ENCODE measurements at places on chromosomes 11 and 22. TPM values are rescaled to one million over a fixed set of nuclear protein-coding genes. Genes with fewer than 3 reads are reported as not detected.

The LRFN4 gene
- 124 TPM for total RNA-seq

DNA sequence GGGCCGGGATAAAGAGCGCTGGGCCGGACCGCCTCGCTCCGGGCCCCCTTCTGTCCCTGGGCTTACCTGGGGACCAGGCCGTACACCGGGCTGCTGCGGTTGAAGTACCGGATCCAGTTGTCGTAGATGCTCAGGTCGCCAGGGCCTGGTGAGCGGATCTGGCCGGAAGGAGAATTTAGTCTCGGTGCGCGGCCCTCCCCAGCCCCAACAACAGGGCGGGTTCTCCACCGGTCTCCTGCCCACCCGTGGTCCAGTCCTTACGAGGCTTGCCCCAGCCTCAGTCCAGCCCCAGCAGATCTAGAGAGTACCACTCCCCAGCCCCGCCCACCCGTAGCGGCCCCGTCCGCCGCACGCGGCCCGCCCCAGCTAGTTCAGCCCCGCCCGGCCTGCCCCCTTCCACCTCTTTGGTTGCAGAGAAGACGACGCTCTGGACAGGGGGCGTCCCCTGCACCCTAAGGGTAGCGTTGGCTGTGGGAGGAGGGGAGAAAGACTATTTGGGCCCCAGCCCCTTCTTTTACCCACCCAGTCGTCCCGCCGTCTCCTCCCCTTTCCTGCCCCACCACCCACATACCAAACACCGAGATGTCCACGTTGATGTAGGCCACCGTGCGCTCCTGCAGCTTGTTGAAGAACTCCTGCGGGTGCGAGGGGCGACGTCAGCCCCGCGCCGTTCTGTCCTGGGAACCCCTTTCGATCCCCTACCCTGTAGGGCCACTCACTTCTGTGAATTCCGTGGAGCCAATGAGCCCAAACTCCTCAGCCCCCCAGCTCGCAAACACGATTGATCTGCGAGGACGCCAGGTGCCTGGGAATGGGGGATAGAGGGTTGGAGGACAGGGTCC lies 6.8 kb downstream of the SAC3D1 start:
- no peak for DNase-seq

GRCh38 chr22:29882716-29883044 lies 294 bp upstream of the MTMR3 start:
- DNase-seq = no peak

GRCh38 chr11:128279866-128280265 lies 307.5 kb downstream of the ETS1 start:
- DNase-seq = no peak

DNA sequence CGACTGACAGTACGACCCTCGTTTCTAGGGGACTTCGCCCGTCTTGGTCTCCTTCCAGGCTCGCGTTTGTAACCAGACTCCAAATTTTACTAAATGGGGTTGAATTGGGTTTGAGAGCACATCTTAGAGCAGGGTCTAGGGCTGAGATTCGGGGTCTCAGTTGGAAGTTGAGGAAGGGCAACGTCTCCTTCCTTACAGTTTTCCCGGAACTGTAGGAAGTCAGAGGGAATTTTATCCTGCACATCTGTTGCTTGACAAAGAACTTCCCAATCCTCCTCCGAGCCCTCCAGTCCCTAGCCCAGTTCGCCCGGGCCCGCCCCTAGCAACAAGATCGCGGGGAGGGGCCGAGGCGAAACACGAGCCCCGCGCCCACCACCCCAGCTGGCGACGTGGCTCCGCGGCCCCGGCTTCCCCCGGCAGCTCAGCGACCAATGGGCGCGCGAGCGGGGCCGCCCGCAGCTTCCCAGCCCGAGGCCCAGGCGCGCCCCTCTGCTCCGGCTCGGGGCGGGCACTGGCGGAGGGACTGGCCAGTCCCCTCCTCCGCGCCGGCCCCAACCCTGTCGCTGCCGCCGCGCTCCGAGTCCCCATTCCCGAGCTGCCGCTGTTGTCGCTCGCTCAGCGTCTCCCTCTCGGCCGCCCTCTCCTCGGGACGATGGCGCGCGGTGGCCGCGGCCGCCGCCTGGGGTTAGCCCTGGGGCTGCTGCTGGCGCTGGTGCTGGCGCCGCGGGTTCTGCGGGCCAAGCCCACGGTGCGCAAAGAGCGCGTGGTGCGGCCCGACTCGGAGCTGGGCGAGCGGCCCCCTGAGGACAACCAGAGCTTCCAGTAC lies at the start of gene RCN1:
RCN1 (plus strand) TSS at position 530 of the 826 bp plus-strand sequence; CDS start at position 653, 123 bp downstream.
- peak; percentile 53 for DNase-seq

The UBQLN3 gene
- total RNA-seq = not detected

The ELFN2 gene
- total RNA-seq = 0.03 TPM

The CAVIN3 gene
- total RNA-seq = not detected

DNA sequence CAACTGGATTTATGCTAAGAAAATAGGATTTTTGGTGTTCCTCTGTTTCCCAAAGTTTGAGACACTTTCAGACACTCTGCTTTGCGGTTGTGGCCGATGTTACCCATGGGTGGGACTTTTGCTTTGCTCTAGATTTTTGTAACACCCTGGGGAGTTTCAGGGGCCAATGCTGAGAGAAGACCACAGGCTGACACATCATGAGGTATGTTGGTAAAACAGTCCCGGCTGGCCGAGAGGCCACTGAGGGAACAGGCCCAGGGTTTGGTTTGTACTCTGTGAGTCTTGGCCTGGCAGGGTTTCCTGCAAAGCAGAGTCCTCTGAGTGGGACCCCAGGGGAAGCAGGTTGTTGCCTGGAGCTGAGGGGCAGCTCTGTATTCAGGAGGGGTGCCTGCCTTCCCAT lies 78.5 kb upstream of the PITPNB start:
- DNase-seq = no peak

- no peak for DNase-seq
Observed at GRCh38 chr11:104259121-104259610, 95.2 kb upstream of the PDGFD start.

GRCh38 chr22:39580795-39581194 lies 10.2 kb downstream of the CACNA1I start:
- DNase-seq = no peak

DNA sequence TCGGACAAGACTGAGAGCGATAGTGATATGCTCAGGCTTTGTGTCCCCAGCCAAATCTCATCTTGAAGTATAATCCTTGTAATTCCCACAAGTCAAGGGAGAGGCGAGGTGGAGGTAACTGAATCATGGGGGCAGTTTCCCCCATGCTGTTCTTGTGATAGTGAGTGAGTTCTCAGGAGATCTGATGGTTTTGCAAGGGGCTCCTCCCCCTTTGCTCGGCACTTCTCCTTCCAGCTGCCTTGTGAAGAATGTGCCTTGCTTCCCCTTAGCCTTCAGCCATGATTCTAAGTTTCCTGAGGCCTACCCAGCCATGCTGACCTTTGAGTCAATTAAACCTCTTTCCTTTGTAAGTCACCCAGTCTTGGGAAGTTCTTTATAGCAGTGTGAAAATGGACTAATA lies 7.5 kb upstream of the FOLR2 start:
- no peak for DNase-seq

DNA sequence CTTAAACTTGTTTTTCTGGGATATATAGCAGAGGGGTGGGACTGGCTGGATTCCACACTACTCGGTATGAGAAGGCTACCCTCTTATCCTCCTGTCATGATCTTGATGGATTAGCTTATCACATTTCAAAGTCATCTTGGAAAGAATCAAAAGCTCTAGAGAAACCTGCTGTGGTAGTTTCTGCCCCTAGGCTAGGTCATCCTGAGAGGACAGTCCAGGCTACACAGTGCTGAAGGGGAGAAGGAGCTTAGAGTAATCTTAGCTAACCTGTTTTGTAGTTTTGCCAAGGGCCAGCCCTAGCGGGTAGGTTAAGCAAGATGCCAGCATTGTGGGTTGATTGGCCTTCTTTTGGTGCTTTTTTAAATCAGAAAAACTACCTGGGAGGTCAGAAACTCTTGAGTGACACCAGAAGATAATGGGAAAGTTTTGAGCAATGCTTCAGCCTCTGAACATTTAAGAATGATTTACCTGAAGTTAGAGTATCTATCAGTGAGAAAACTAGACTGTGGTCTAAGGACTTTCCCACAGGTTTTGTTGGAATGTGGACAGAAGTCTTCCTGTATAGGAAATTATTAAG lies 21.3 kb downstream of the PIWIL4 start:
- DNase-seq = no peak

- DNase-seq = no peak
Observed at GRCh38 chr11:45537614-45538013, 127.8 kb downstream of the CHST1 start.

GRCh38 chr11:125685228-125685627 lies 4.6 kb upstream of the ACRV1 start:
- no peak for DNase-seq

GRCh38 chr11:72001834-72002591 lies 3.3 kb downstream of the IL18BP start:
- DNase-seq = no peak

- no peak for DNase-seq
Observed at GRCh38 chr11:119745112-119745511, 16.1 kb upstream of the NECTIN1 start.

GRCh38 chr11:26276798-26277424 lies 55.0 kb upstream of the ANO3 start:
- peak; percentile 91 for DNase-seq

DNA sequence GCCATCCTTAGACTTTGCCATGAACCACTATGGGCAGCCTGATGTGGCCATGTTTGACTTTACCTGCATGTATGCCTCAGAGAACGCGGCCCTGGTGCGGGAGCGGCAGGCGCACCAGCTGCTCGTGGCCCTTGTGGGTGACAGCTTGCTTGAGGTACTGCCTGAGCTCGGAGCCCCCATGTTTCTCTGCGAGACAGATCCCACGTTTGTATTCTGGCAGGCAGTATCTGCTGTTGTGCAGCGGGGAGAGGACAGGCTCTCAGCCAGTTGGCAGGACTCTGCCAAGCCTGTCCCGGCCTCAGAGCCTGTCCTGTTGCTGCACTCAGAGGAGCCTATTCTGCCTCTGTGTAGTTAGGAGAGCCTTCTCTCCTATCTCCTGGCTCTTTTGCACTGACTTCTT lies 109.9 kb downstream of the MICAL2 start:
- DNase-seq = no peak

DNA sequence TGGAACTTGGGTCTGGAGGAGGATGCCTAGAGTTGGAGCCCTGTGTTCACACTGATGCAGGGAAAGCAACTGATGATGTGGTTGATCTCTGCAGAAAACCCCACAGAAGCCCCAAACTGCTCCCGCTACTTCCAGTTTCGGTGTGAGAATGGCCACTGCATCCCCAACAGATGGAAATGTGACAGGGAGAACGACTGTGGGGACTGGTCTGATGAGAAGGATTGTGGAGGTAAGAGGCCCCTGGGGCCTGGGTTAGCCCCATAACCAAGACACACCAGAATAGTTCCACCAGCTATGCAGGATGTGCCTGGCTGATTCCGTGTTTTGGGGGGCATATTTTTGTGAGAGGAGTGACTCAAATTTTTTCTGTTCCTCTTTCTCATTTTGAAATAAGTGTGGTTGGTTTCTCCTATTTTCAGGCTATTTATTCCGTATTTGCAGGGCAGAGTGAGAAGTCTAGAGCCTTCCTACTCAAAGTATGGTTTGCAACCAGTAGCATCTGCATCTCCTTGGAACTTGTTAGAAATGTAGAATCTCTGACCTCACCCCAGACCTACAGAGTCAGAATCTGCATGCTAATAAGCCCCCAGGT lies 137.3 kb upstream of the SORL1-AS1 start:
- no peak for DNase-seq

- no peak for DNase-seq
Observed at GRCh38 chr11:79086056-79086455, 354.8 kb downstream of the TENM4 start.

DNA sequence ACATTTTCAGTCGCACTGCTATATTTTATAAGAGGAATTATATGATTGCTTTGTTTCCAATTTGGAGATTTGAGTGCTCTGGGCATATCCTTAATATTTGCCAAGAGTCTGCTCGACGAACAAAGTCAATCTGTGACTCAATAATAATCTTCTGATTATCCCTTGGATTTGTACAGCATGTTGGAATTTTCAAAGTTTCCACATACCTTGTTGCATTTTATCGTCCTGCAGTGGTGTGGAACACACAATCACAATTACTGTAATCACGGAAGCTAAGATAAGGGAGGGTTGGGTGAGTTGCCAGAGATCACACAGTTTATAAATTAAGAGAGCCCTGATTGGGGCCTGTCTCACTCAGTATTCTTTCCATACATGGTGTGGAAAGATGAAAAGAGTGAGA lies 189.3 kb downstream of the GUCY1A2 start:
- no peak for DNase-seq

- no peak for DNase-seq
Observed at GRCh38 chr11:118899706-118900360, 16.1 kb downstream of the CXCR5 start.

GRCh38 chr11:100612766-100613165 lies 74.3 kb upstream of the ARHGAP42 start:
- DNase-seq = no peak

GRCh38 chr22:17369439-17370025 lies at the start of gene CECR2:
CECR2 (plus strand) TSS chr22:17369460; CDS start chr22:17369784, 324 bp downstream.
- DNase-seq = no peak

DNA sequence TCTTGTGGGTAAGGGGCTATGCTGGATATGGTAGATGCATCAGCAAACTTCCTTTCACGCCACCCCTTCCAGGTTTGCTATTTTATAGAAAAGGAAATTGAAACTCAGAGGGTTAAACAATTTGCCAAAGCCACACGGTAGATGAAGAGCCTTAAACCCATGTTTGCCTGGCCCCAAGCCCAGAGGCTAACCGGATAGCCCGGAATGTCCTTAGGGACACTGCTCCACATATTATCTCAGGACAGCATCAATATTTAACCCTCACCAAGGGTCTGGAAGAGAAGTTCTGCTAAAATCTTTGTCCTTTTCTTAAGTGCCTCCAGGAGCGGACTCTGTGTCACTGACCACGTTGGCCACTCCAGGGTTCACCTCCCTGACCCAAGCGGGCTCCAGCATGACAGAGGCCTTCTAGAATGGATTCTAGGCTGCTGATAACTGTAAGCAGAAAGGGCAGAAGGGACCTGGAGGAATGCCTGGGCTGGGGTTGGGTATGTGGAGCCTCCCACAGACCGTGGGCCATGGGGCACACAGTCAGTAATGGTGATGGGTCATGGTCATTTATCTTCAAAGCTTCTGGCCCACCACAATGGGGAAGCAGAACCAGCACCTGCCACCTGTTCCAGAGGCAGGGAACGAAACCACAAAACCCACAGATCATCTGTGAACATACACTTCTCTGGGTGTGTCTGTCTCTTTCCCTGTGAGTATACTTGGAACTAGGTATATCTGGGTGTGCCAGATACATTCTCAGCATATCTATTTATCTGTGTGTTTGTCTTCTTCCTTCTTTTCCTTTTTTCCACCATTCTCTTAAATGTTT lies 5.4 kb upstream of the TMEM86A start:
- no peak for DNase-seq

The TRIM66 gene
- 7.0 TPM for total RNA-seq

The LSP1 gene
- 0.05 TPM for total RNA-seq

The FDXACB1 gene
- total RNA-seq = 1.8 TPM

The GLB1L3 gene
- total RNA-seq = not detected

GRCh38 chr11:15976433-15977045 lies 379.8 kb downstream of the SOX6 start:
- DNase-seq = no peak

DNA sequence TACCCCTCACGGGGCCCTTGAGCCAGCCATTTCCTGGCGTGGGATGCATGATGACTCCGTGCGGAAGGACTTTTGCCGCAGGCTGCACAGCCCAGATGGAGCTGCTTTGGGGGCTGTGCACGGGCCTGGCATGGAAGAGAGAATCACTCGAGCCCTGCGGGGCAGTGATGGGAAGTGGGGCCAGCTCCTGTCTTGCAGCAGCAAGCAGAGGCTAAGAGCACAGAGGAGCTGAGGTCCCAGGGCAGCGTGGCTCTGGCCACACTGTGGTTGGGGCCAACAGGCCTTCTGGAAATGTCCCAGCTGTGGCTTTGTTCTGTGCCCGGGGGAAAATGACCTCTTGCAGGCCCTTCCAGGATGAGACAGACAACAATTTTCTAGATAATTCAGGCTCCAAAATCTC lies 92.7 kb upstream of the TIMP3 start:
- no peak for DNase-seq
